ENCODE measurements at places on chromosomes 11 and 22. TPM values are rescaled to one million over a fixed set of nuclear protein-coding genes. Genes with fewer than 3 reads are reported as not detected.

DNA sequence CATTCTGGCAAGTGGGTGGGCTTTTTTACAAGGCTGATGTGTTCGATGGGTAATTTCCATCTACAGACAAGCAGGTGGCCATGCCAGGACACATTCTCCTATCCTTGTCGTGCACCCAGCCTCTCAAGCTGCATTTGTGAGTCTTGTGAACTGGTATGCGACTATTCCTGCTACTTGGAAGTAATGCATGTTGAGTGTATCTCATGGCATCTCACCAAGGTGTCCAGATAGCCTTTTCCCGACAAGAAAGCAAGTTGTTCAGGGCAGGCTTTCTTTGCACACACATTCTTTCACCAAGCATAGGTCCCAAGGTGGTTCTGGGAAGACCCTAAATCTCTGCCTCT, 18.8 kb upstream of the SYT13 start:
- no peaks in the 10 kb centered on the region for H3K4me1 ChIP-seq
- no peaks in the 10 kb centered on the region for H3K27me3 ChIP-seq
- no peak overlapping the region for H3K27ac ChIP-seq
- H3K36me3 ChIP-seq, result no peaks in the 10 kb centered on the region
- no peak overlapping the region for H3K4me3 ChIP-seq
- peak; percentile 30 for DNase-seq

DNA sequence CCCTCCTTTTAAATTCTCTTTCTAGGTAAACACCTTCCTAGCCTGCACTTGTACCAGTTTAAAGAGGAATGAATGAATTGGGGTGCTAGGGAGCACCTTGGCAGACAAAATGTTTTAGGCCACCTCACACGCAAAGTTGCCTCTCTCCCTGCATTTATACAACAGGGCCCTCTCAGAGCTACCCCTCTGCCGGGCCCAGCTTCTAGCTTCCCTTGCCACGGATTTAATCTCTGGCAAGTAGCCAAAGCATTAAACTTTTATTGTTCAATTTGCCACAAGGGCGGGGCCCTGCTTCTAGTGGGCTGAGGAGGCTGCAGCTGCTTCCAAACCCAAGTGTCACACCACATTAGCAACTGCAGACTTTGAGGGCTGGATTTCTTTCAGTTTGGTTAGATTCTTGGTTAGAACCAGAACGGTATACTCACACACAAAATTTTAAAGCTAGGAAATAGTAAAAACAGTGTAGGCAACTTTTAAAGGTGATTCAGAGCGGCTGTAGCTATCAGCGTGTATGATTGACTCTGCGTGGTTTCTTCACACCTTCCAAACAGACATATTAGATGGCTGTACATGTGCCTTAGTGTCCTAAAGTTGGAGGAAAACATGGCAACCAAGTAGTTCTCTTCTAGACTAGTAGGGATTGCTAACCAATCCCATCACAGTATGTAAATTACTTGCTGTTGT, 6.5 kb downstream of the KREMEN1 start:
- no peaks in the 10 kb centered on the region for H3K27me3 ChIP-seq
- no peak overlapping the region for H3K4me3 ChIP-seq
- DNase-seq, result no peak
- H3K4me1 ChIP-seq, result peaks cover 54% of the 10 kb centered on the region
- no peaks in the 10 kb centered on the region for H3K36me3 ChIP-seq
- peak overlapping the region; percentile 43 for H3K27ac ChIP-seq

DNA sequence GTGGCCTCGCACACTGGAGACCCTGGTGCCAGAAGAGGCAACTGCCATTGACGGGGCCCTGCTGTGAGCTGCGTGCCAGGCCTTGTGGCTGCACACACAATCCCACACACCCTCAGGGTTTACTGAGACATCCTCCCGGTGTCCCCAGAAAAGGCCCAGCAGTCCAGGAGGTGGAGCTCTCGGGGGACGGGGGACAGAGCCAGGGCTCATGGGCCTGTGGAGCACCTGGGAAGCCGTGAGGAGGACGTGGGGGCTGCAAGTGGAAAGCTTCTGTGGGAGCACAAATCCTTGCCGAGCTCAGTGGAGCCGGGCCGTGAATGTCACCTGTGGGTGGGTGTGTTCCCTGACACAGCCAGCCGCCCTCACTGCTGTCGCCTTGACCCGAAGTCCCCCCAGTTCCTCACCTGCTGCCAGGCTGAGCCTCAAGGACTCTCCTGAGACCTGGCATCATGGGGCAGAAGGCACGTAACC, 609.7 kb downstream of the TBC1D22A start:
- no peaks in the 10 kb centered on the region for H3K36me3 ChIP-seq
- no peaks in the 10 kb centered on the region for H3K27me3 ChIP-seq
- no peak overlapping the region for H3K4me3 ChIP-seq
- no peak overlapping the region for H3K27ac ChIP-seq
- no peak for DNase-seq

GRCh38 chr11:57390535-57390934, at the start of gene PRG2:
TSS of gene PRG2 (minus strand) at chr11:57390650. CDS start at chr11:57389944, 706 bp downstream.
- no peaks in the 10 kb centered on the region for H3K36me3 ChIP-seq
- H3K4me1 ChIP-seq, result no peaks in the 10 kb centered on the region
- no peak within 1 kb of the TSS for H3K4me3 ChIP-seq
- no peaks in the 10 kb centered on the region for H3K27me3 ChIP-seq

GRCh38 chr11:18459634-18460033, 4.0 kb downstream of the LDHAL6A start:
- no peaks in the 10 kb centered on the region for H3K27me3 ChIP-seq
- no peak overlapping the region for H3K4me3 ChIP-seq
- no peak for DNase-seq
- no peaks in the 10 kb centered on the region for H3K36me3 ChIP-seq

GRCh38 chr22:28174509-28174908, 255.5 kb upstream of the PITPNB start:
- H3K27ac ChIP-seq, result no peak overlapping the region
- H3K4me1 ChIP-seq, result no peaks in the 10 kb centered on the region
- no peaks in the 10 kb centered on the region for H3K36me3 ChIP-seq
- no peak overlapping the region for H3K4me3 ChIP-seq
- no peak for DNase-seq
- H3K27me3 ChIP-seq, result no peaks in the 10 kb centered on the region

- DNase-seq, result no peak
- H3K27ac ChIP-seq, result no peak overlapping the region
- no peak overlapping the region for H3K4me3 ChIP-seq
- H3K27me3 ChIP-seq, result no peaks in the 10 kb centered on the region
These were observed 109.3 kb downstream of the ARFGAP2 start for GRCh38 chr11:47067401-47067800.

DNA sequence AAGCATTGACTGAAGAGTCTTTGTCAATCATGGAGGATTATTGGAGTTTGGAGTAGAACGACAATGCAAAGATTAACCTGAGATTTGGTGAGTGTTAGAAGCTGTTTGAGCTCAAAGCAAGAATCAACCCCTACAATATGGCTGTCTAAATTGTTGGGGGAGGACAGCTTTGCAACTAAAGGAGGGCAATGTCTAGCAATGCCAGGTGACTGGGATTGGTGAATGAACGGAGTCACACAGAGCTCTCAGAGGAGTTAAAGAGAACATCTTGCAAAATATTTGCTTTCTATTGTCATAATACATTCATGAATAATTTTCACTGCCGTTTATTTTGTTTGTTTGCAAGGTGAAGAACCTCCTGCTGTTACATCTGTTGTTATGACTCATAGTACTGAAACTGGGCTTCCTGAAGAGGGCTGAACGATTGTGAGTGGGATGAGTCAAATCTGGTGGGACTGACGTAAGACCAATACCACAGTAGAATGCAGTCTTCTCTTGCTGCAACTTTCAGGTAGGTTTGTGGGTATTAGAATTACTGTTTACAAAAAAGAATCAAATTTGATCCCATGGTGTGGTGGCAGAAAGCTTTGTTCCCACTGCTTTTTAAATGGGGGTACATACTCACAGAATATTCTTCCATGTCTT, 281.9 kb downstream of the CADM1 start:
- no peaks in the 10 kb centered on the region for H3K36me3 ChIP-seq
- H3K4me3 ChIP-seq, result no peak overlapping the region
- no peaks in the 10 kb centered on the region for H3K27me3 ChIP-seq
- no peak overlapping the region for H3K27ac ChIP-seq

DNA sequence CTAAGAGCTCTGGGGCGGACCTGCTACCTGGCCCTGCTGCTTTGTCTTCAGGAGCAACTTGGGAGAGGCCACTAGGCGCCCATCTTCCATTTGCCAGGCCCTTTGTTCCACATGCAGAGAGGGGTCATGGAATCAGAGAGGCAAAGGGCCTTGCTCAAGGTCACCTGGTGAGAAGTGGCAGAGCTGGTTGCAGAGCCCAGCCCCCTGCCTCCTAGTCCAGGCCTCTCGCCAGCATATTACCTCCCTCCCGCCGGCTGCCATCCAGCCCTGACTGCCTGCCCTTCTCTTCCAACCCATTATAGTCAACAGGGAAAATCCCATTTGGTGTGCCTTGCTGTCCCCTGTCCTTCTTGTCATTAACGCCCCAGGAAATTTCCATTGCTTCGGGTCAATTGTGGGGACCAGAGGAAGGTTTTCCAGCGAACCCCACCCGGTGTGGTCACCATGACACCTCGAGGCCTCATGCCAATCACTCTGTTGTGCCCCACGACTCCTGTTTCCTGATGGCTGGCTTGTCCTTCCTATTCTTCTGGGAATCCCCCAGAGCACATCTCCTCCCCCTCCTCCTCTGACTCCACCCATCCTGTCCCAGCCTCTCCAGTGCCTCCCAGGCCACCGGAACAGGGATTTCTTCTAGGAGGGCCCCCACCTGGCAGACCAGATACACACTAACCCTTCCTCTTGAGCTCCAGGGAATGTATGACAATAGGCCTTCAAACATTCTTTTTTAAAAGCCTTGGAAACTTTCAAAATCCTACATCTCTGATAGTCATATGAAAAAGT, 77.0 kb downstream of the NECTIN1 start:
- no peaks in the 10 kb centered on the region for H3K4me1 ChIP-seq
- H3K4me3 ChIP-seq, result no peak overlapping the region
- H3K27ac ChIP-seq, result no peak overlapping the region
- DNase-seq, result no peak

GRCh38 chr11:123601743-123602142, 52.7 kb downstream of the SCN3B start:
- no peaks in the 10 kb centered on the region for H3K4me1 ChIP-seq
- H3K4me3 ChIP-seq, result no peak overlapping the region
- H3K27me3 ChIP-seq, result no peaks in the 10 kb centered on the region
- H3K36me3 ChIP-seq, result no peaks in the 10 kb centered on the region

DNA sequence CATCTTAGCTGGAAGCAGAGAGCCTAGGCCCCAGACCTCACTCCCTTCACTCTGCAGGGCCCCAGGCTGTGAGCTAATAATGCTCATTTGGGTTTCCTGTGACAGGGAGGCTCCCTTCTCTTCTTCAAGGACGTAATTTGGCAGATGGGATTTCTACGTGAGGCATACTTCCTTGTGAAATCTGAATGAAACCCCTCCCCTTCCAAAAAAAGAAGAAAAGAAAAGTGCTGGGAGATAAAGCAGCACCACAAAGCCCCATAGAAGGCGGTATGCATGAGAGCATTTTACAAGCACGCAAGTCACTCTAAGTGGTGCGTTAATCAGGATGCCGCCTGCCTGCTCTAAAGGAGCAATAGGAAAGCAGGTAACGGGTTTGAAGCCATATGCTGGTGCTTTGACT, 5.7 kb downstream of the P2RX3 start:
- DNase-seq, result no peak
- no peaks in the 10 kb centered on the region for H3K27me3 ChIP-seq
- H3K27ac ChIP-seq, result no peak overlapping the region
- no peaks in the 10 kb centered on the region for H3K36me3 ChIP-seq
- H3K4me1 ChIP-seq, result peaks cover 6% of the 10 kb centered on the region

DNA sequence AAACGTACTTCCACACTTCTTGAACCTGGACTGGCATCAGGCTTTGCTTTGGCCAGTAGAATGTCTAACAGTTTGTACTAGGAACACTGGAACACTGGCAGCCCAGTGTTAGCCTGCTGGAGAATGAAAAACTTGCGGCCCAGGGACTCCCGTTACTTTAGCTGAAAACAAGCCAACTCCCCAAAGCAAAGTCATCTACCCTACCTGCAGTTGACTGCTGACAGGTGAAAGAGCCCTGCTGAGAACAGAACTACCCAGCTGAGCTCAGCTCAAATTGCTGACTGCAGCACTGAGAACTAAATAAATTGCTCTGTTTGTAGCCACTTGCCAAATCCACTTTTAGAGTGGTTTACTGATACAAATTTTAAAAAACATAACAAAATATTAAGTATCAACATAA, 342.5 kb downstream of the LRRC4C start:
- no peaks in the 10 kb centered on the region for H3K36me3 ChIP-seq
- H3K27me3 ChIP-seq, result no peaks in the 10 kb centered on the region
- DNase-seq, result no peak
- H3K27ac ChIP-seq, result no peak overlapping the region

- H3K4me1 ChIP-seq, result no peaks in the 10 kb centered on the region
- H3K27me3 ChIP-seq, result no peaks in the 10 kb centered on the region
- H3K4me3 ChIP-seq, result no peak overlapping the region
- no peaks in the 10 kb centered on the region for H3K36me3 ChIP-seq
- H3K27ac ChIP-seq, result no peak overlapping the region
These were observed 57.9 kb downstream of the PANX1 start for GRCh38 chr11:94186342-94187203.

DNA sequence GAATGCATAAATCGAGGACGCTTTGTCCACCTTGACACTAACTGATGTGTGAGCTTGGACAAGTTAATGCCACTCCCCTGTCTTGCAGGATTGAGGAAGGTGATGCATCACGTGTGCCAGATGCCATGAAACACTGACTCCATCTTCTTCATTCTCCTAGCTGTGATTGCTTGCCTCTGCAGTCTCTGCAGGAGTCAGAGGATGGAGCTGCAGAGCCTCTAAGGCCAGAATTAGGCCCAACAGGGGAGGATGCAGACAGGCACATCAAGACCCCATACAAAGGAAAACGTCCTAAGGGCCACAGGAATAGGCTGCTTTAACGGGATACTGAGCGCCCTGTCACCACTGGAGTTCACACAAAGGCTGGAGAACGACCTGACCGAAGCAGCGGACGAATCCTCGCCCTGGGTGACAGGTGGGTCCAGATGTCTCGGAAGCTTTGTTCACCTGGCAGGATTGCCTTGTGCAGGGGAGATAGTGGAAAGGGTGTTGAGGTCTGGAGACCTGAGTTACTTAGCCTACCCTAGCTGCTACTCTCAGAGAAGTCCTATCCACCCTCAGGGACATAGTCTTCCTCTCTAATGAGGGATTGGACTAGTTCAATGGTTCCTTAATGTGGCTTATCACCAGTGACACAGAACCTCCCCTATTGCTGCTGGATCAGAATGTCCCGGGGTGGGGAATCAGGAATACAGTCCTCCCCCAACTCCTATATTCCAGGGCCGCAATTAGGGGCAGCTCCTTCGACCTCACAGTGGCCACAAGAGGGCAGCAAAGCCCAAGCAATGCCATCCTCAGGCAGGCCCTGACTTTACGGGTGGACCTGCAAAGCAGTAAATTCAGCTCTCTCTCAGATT, 32.4 kb downstream of the DBX1 start:
- H3K36me3 ChIP-seq, result no peaks in the 10 kb centered on the region
- DNase-seq, result peak; percentile 82
- no peak overlapping the region for H3K27ac ChIP-seq
- H3K27me3 ChIP-seq, result no peaks in the 10 kb centered on the region
- H3K4me3 ChIP-seq, result no peak overlapping the region

MOGAT2 gene
- not detected for total RNA-seq

IFT27 gene
- total RNA-seq, result 16.8 TPM

NDUFC2 gene
- total RNA-seq, result 163 TPM

RGL4 gene
- total RNA-seq, result not detected

GDPD5 gene
- total RNA-seq, result 6.1 TPM
